ENCODE measurements at places on chromosomes 7 and 10.

- no peak for DNase-seq
Measured at GRCh38 chr7:148919859-148920258, 35.8 kb upstream of the EZH2 start.

DNA sequence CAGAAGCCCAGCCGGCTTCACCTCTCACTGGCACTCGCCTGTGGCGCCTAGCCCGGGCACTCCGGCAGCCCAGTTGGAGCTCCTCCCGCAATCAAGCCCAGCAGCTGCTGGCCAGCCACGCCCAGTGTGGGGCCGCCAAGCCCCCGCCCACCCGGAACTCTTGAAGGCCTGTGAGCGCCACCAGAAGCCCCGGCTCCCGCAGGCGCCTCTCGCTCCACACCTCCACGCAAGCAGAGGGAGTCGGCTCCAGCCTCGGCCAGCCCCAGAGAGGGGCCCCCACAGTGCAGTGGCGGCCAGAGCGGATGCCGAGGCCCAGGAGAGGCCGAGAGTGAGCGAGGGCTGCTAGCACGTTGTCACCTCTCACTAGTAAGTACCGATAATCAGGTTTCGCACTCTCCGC, 240.7 kb downstream of the TFEC start:
- DNase-seq, result no peak

- DNase-seq, result no peak
Measured at GRCh38 chr7:131502810-131503508, 53.5 kb downstream of the PODXL start.

GRCh38 chr7:135763261-135763660, 14.6 kb upstream of the FAM180A start:
- no peak for DNase-seq

DNA sequence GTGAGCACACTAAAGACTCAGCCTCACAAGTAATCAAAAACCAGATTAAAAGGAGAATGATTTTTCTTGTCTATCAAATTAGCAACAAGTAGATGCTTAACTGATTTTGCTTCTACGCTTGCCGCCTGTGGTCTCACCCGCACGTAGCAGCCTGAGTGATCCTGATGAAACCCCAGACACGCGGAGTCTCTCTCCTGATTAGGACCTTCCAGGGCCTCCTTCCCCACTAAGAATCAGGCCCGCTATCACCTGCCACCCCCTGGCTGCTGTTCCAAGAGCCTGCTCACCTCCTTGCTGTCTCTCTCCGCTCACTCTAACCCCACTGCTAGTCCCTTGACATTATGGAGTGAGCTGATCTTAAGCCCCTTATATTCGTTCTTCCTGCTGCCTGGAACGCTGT, 325.9 kb upstream of the NRP1 start:
- no peak for DNase-seq

GRCh38 chr7:129341212-129341611, 93.0 kb upstream of the STRIP2 start:
- DNase-seq, result no peak

GRCh38 chr10:133134411-133135115, 25.5 kb upstream of the KNDC1 start:
- DNase-seq, result no peak

DNA sequence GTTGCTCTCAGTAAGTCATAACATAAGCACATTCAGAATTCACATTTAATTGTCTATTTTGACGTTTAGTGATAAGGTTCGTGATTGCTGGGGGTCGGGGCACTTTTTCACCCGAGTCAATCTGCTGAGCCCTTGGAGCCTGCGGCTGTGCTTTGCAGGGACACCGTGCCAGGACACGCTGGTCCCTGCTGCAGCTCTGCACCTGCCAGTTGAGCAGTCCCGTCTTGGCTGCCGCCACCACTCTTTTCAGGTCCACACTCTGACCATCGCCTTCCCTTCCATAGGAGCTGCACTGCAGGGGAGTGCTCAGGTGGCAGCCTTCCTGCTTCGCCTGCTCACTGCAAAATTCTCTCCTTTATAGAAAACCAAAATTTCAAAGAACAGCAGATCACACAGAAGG, 36.4 kb downstream of the CUL1 start:
- DNase-seq, result no peak

DNA sequence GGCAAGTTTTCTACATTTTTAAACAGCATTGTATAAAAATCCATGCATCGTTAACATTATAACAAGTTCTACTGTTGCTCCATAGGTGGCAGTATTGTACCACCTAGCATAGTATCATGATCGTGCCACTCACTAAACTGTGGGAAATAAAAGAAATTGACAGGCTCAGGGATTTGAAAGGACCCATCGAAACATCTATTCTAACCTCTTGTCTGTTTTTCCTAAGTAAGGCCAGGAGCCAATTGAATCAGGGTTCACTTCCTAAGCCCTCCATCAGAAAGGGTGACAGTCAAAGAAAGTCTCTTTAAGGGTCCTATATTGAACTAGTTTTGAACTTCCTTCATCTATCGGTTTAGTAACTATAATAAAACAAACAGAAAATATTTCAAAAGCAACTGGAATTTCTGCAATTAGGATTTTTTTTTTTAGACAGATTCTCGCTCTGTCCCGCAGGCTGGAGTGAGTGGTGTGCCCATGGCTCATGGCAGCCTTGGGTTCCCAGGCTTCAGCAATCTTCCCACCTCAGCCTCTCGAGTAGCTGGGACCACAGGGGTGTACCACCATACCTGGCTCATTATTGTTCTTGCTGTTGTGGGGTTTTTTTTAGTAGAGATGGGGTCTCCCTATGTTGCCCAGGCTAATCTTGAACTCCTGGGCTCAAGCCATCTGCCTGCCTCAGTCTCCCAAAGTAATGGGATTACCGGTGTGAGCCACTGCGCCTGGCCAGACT, 9.4 kb downstream of the HACD1 start:
- DNase-seq, result peak; percentile 55

DNA sequence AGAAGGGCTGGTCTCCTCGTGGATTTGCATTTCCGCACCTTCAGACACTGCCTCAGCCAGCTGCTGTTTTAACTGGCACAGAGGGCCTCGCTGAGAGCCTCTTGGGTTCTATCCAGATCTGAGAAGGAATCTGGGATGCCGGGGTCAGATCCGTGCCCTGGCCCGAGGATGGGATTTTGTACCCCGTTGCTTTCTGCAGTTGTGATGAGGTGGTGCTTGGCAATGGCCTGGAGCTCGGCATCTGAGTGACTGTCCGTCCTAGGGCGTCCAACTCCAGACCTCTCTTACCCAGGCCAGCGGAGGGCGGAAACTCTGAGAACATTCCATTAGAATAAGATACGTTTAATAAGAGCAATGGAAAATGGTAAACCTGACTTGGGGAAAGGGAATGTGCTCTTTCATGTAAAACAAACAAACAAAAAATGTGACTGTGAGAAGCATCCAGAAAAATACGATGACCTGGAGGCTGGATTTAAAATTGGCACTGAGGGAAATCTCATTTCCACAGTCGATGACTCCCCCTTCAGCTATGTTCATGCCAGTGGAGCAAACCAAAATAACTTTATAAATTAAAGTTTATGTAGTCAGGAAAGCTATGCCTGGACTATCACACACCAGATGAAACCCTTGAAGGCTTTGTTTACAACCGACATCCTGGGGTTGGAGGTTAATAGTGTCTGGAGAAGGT, 39.6 kb downstream of the GRK5 start:
- no peak for DNase-seq

GRCh38 chr7:78690174-78690573, 763.3 kb downstream of the MAGI2 start:
- no peak for DNase-seq

DNA sequence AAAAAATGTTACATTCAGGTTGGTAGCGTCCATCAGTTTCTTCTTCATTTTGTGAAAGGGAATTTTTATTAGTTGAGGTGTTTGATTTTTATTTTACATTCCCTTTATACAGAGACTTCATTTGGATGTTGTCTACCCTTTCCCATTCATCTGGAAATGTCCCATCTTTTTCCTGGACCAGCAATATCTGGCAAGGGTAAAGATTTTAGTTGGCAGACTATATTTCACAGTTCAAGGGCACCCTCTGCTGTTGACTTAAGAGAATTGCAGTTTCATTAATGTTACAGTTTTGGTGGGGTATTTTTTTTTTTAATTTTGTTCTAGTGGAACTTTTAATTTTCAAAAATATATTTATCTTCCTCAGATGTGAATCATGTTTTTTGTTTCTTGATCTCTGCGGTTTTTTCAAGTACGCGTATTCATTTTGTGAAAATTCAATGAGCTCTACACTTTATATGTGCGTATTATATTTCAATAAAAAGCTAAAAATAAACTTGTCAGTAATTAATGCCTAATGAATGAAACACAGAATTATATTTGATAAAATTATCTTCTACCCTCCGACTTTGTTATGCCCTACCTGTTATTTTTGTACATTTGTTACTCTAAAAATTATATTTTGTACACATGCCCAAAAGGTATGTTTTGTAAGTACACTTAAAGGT, 97.9 kb upstream of the KLF14 start:
- DNase-seq, result peak; percentile 24

DNA sequence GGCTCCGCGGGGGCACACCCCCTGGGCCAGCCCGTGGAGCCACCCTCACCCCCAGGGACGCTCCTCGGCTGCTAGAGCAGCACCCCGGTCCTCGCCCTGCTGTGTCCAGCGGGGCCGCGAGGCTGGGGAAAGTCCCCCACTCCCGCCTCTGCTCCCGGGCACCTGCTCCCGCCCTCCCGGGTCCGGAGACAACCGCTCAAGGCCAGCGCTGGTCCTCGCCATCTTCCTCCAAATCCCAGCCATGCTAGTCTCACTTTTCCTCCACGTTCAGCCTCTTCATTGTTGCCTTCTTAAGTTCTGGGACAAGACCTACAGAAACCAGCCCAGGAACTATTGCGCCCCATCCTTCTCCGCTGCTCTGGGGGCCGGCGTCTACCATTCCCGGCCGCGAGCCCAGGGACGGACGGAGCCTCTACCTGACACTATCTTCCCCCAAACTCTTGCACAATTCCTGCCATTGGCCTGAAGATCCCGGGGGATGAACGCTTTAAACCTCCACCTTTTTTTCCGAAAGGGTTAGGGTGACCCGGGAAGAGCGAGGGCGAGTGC, 4.8 kb upstream of the KCP start:
- no peak for DNase-seq

GRCh38 chr10:95693071-95693667, 558 bp downstream of the TCTN3 start:
- DNase-seq, result no peak

- DNase-seq, result no peak
Measured at GRCh38 chr10:132799865-132800264, 13.9 kb upstream of the NKX6-2 start.

DNA sequence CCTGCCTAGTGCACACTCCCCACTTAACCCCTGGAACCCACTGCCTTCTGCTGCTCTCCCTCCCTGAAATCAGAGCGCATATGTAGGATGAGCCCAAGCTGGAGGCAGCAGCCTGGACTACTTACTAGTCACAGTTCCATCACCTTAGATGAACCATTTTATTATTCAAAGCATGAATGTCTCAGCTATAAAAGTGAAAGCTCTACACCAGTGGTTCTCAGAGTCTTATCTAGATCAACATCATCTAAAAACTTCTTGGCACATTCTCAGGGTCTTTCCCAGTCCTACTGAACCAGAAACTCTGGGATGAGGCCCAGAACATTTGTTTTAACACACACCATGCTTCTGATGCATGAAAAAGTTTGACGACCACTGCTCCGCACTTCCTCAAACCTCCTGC, 100.3 kb upstream of the ANK3 start:
- DNase-seq, result no peak

DNA sequence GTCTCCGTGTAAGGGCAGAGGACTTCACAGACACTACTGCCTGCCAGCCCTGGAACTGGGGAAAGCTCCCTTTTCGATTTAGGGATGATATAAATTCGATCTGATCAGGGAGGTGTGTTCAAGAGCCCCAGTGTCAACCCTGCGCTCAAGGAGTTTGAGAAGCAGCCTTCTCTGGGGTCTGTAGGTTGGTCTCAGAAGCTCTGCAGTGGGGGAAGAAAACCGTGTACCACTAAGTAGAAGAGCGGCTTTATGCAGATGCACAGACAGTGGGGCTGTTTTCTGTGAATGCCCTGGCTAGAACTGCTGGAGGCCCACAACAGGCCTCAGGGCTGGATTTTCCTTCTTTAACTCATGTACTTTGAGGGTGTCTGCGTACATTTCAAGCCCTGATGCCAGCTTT, 6.3 kb upstream of the TBX20 start:
- DNase-seq, result no peak

- DNase-seq, result no peak
Measured at GRCh38 chr7:128835231-128835751, 5.1 kb downstream of the FLNC start.

DNA sequence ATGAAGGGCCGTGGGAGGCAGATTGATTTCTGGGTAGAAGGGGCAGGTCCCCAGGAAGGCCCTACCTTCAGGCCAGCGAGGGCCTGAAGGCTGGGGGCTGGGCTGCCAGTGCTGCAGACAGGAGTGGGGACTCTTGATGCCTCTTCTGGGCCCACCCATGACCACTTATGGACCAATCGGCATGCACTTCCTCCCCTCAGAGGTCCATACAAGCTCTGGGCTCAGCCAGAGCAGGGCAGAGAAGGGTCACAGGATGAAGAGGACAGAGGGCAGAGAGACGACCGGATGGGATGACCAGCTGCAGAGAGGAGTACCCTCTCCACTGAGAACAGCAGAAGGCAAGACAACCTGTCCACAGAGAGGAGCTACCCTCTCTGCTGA, 120.1 kb downstream of the DYNC2I1 start:
- no peak for DNase-seq

DNA sequence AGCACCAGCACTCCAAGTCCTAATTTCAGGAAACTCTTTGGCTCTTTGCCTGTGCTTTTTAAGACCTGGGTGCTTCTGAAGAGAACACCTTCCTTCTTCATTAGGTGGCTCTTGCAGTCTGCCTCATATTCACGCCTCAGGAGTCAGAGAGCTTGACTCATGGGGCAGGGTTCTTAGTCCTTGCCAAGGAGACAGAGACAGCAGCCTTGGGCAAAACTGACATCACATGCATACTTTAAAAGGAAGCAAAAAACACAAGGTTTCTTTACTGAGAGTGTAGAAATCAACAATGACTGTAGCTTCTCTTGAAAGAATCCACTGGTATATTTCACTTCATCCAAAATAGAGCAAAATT, 780.6 kb downstream of the INHBA start:
- no peak for DNase-seq

DNA sequence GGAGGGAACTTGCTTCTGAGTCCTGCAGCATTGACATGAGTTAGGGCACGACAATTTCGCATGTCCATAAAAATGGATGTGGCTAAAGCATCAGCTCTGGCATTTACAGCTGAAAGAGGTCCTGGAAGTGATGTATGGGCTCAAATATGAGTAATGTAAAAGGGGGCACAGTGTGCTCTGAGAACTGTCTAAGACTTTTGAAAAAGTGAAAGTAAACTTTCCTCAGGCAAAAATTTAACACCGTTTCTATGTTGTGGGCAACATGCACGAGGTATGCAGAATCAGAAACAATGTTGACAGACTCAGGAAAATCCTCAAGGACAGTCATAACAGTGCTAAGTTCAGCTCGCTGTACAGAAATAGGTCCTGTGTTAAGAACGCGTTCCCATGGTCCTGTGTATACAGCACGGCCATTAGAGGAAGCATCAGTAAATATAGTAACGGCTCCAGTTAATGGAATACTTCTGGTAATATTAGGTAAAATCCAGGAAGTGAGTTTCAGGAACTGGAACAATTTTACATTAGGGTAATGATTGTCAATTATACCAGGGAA, 37.9 kb upstream of the AKR1C2 start:
- DNase-seq, result no peak

Data from CD4-positive, alpha-beta T cell treated with Interleukin-6 at 100 ng/mL for 8 hours (primary cell).